ENCODE measurements at places on chromosomes 3 and 15.

- no peak for DNase-seq
These were observed 93.3 kb downstream of the PCCB start for GRCh38 chr3:136343446-136343845.

GRCh38 chr15:78925956-78926743, 18.7 kb downstream of the CTSH start:
- no peak for DNase-seq

DNA sequence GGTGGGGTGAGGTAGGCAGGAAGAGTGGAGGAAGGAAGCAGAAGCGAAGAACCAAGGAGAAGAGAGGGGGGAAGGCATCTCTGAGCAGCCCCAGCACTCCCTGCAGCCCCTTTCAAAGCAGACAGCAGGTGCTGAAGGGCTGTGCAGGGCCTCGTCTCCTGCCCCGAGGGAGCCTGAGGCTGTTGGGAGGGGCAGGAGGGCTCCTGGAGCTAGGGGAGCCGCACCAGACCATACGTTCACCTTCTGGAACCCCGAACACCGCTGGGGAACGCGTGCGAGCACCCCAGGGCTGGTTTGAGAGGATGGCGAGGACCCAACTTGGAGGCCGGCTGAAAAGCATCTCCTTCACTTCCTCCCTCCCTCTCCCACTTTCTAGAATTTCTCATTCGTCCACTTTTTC, 259.8 kb downstream of the FAM43A start:
- no peak for DNase-seq

GRCh38 chr3:117631781-117632180, 922.2 kb downstream of the TUSC7 start:
- no peak for DNase-seq

- DNase-seq, result no peak
These were observed 213.2 kb upstream of the IL12A start for GRCh38 chr3:159775372-159775961.

DNA sequence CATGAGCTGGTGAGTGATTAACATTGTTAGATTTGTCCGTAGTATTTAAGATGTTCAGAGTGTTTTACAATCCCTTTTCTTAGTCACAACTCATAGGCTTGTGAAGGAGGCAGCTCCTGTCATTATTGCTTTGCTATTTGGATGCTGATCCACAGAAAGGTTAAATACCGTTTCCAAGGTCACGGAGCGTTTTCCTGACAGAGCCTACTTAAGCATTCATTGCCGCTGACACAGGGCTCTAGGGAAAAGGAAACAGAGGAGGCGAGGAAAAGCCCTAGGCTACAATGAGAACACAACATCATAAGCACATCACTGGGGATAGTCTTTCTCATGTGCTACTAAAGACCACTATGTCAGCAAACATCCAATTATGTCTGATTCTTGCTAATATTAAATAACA, 38.5 kb upstream of the CPB1 start:
- no peak for DNase-seq

- DNase-seq, result no peak
These were observed at the start of gene NRG4 for GRCh38 chr15:76011627-76012551. Gene NRG4, minus strand, starts transcription at chr15:76012424. Its CDS starts 1,194 bp downstream, at chr15:76011230.

- no peak for DNase-seq
These were observed 52.8 kb downstream of the CRTC3 start for GRCh38 chr15:90582553-90582952.

GRCh38 chr3:42865256-42865655, 10.4 kb downstream of the CYP8B1 start:
- no peak for DNase-seq

- no peak for DNase-seq
These were observed 38.2 kb upstream of the ITGA11 start for GRCh38 chr15:68470049-68470742.

GRCh38 chr15:95470997-95471689, 859.4 kb upstream of the NR2F2 start:
- no peak for DNase-seq

- DNase-seq, result no peak
These were observed 29.2 kb downstream of the MYLK start for GRCh38 chr3:123854905-123855304.

DNA sequence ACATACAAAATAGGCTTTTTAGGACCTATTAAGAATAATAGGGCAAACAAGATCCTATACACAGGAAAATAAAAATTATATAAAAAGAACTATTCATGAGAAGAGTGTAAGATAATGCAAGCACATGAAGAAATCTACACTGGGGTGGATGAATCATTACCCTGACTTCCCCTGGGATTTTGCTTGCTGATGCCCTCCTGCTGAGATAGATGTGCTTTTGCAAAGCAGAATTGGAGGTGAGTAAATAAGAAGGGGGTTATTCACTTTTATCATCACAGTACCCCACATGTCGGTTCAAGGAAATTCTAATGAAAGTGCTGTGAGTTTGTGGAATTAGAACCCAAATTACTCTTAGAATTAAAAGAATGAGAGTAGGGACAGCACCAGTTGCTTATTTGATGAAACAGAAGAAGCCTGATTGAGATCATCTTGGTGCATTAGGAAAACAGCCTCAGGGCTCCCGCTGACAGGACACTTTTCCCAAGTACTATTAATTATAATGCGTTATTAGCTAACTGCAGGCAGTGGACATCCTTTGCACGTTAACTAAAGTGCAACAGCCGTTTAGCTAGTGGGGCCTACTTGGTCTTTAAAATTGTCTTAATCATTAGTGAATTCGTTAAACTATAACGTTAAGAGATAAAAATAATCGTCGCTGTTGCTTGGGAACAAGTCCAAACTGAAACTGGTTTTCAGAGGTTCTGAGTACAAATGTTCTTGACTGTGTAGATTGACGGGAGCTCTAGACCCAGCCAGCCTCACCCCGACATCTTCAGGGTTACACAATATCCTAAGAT, 48.4 kb downstream of the SLC2A2 start:
- no peak for DNase-seq

- peak; percentile 51 for DNase-seq
These were observed 65.6 kb downstream of the SLC6A6 start for GRCh38 chr3:14467814-14468620.

DNA sequence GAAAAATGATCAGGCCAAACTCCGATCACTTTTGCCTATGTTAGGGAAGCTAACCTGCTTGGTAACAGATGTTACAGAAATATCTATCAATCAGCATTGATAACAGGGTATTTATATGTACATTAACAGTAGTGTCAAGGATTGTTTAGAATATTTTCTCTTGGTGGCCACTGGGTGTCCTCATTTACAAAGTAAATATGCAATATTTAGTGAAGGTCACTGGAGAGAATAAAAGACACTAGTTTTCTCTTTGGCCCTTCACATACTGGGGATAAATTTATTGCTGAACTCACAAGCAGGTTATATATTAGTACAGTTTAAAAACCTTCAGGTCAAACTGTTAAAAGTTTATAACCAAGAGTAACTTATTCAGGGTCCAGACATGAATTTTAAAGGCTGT, 69.0 kb downstream of the TIGIT start:
- no peak for DNase-seq

DNA sequence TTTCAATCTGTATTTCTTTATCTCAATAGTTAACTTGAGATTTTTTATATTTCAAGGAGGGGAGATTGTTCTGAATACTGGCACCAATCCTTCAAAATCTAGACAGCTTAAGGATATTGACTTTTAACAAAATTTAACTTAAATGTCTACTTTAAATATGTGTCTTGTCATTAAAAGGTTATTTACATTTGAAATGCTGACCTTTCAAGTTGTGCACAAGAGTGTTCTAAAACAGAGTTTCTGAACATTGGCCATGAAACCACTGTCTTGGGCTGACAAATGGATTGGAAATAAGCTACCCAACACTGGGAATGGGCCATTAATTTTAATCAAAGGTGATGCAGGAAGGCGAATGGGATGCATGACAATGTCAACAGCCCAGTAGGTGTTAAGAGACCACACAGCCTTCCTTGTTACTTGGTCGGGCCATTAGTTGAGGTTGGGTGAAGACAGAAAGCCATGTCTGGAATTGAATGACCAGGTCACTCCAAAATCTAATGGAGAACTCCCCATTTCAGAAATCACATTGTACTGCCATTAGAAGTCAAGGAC, 128.5 kb downstream of the CDIN1 start:
- no peak for DNase-seq

DNA sequence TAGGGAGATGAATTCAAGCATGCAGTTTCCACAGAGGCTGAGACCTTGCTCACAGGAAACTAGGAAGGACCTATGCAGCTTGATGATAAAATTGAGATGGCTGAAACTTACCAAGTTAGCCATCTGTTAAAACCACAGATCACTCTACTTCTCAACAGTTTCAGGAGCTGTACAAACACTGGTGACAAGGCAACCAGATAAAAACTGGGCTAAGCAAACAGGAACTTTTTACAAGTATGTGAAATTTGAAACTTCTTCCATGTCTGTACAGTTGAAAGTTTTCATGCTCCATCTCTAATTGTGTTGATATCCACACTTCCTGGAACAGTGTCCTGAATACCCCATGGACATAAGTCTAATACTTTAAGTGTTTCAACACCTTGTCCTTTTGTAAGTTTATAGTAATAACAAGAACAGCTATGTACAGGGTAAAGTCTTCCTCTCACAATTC, 78.2 kb downstream of the FAIM start:
- DNase-seq, result no peak

DNA sequence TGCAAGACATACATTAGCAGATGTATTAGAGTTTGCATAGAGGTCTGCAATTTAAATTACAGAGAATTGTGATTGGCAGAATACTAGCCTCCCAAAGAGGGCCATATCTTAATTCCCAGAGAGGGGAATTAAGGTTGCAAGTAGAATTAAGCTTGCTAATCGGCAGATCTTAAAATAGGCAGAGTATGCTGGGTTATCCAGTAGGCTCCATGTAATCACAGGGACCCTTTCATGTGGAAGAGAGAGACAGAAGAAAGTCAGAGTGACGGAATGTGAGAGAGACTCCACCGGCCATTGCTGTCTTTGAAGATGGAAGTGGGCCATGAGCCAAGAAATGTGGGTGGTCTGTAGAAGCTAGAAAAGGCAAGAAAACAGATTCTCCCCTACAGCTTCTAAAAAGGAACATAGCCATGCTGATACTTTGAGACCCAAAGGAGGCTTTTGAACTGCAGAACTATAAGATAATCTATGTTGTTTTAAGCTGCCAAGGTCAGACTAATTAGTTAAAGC, 38.8 kb downstream of the IMPG2 start:
- no peak for DNase-seq

DNA sequence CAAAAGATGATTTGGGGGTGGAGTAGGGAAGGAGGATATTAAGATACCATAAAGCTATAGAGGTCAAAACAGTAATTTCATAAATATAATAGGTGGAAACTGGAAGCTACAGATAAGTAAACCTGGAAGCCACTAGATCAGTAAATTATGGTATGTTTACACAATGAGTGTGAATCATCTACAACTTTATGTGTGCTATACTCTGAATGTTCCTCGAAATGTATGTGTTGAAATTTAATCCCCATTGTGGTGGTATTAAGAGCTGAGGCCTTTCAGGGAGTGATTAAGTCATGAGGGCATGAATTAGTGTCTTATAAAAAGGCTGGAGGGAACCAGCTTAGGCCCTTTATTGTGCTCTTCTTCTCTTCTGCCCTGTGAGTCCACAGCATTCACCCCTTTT, 25.2 kb downstream of the EOMES start:
- no peak for DNase-seq

DNA sequence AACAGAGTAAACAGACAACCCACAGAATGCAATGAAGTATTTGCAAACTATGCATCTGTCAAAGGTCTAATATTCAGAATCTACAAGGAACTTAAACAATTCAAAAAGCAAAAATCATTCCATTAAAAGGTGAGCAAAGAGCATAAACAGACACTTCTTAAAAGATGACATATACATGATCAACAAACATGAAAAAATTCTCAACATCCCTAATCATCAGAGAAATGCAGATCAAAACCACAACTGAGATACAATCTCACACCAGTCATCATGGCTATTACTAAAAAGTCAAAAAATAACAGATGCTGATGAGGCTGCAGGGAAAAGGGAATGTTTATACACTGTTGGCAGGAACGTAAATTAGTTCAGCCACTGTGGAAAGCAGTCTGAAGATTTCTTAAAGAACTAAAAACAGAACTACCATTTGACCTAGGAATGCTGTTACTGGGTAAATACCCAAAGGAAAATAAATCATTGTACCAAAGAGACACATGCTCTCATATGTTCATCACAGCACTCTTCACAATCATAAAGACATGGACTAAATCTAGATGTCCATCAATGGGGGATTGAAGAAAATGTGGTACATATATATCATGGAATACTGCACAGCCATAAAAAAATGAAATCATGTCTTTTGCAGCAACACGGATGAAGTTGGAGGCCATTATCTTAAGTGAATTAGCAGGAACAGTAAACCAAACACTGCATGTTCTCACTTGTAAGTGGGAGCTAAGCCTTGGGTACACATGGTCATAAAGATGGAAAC, 393.3 kb upstream of the CBLB start:
- DNase-seq, result no peak

DNA sequence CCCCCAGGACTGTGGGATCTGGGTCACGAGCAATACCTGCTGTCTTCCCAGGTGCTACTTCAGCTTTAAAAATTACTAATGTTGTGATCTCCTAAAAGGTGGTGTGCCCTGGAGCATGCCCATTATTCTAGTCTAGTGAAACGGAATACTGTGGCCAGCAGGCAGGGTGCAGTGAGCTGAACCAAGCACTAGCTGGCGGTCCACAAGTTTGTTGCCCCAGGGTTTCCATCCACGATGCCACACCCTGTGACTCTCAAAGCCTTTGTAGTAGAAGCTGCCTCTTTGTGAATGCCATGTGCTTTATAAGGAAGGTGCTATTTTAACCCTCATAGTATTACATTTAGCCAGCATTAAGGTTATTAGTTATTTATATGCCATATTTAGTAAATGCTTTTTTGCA, 49.1 kb downstream of the PXYLP1 start:
- DNase-seq, result no peak

DNA sequence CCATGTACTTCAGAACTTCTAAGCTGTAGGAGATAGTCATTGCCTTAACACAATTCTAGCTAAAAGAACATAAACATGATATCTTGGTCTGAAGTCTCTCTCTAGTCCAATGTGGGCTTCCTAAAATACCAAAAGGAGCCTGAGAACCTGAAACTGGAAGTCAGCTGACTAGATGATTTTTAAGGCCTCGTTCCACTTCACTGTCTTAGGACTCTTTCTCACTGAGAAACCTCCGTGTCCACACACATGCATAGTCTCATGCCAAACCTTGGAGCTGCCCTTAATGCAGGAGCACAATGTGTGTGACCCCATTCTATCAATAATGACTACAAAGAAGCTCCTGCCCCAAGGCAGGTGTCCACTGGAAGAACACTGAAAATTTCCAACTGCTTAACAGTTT, 87.7 kb downstream of the ETFA start:
- DNase-seq, result no peak

GRCh38 chr15:62901909-62902546, 140.5 kb upstream of the TPM1 start:
- no peak for DNase-seq

DNA sequence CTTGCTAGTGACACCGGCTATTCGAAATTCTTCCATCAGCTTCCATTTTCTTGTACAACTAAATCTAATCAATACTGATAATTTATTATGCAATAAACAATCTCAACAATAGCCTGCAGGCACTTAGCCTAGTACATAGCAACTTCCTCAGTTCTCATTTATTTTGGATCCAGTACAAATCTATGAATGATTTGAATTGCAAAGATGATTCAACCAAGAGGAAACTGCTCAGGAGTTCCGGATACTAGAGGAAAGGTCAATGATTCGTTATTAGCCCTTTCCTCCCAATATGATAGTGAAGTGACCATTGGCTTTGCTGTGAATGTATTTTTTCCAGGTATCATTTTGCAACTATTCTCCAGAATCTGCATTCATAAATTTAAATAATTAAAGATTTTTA, 827.0 kb downstream of the CADM2 start:
- no peak for DNase-seq
